Mesothelial cell of epicardium (in vitro differentiated cells): ENCODE measurements at places on chromosomes 7 and 10. TPM values are rescaled to one million over a fixed set of nuclear protein-coding genes. Genes with fewer than 3 reads are reported as not detected.

DNA sequence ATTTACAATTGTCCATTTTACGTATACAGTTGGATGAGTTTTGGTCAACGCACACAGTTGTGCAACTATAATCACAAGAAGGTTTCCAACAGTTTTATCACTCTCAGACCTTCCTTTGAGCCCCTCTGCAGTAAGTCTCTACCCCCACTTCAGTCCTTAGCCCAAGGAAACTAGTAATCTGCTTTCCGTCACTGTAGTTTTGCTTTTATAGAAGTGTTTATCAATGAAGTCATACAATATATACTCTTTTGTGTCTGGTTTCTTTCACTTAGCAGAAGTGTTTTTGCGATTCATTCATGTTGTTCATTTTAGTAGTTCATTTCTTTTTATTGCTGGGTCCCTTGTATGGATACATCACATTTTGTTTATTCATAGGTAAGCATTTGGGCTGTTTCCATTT is 92.9 kb upstream of the PIP4K2A start:
- DNase-seq, result no peak

- DNase-seq, result no peak
These were observed 14.9 kb upstream of the GIMAP8 start for GRCh38 chr7:150435390-150436073.

- DNase-seq, result no peak
These were observed 199.8 kb downstream of the JCAD start for GRCh38 chr10:29859521-29860130.

- DNase-seq, result no peak
These were observed 22.8 kb upstream of the CRHR2 start for GRCh38 chr7:30705008-30705407.

DNA sequence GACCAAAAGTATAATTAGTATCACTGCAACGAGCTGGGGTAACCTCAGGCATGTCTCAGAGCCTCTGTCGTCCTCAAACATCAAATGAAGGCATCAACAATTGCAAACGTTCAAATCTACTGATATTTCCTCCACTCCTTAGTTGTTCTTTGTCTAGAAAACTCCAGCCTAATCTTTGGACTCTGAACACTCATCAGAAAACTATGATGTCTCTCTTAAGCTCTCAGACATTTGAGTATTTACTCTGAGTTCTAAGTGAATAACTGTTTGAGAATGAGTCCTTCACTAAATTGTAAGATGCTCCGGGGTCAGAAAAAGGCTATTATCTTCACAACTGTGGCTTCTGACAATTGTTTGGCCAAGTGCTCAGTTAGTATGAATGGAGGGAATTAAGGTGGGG is 536.4 kb downstream of the NRG3 start:
- no peak for DNase-seq

DNA sequence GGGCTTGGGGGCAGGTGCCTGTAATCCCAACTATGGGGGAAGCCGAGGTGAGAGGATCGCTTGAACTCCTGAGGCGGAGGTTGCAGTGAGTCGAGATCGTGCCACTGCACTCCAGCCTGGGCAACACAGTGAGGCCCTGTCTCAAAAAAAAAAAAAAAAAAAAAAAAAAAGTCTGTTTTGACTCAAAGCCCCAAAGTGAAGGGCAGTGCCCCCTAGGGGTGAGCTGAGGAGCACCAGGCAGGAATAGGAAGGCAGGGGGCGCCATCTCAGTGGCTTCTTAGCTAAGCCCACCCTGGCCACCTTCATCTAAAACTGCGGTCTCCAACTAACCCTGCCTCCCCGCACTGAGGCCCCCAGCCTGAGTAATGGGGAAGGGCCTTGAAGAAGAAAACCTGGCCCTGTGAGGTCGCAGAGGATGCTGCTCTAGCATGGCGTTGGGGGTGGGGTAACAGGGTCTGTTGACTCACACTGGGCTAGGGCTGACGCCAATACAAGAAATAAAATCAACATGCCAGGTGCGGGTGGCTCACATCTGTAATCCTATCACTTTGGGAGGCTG is 9.8 kb downstream of the PODXL start:
- DNase-seq, result no peak

DNA sequence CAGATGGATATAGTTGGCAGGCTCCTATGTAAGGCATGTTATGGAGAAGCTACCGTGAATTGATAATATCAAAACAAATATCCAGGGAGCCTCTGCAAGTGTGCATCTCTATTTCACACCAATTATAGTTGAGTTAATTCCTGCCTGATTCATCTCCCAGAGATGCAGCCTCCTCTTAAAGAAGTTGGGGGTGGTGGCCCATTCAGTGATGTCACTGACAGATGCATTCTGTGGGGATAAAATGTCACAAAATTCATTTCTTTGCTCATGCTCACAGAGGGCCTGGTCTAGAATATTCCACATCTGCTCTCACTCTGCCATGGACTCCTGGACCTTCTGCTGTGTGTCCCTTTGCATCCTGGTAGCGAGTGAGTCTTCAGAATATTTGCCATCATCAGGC is 189.1 kb upstream of the PRSS1 start:
- DNase-seq, result no peak

DNA sequence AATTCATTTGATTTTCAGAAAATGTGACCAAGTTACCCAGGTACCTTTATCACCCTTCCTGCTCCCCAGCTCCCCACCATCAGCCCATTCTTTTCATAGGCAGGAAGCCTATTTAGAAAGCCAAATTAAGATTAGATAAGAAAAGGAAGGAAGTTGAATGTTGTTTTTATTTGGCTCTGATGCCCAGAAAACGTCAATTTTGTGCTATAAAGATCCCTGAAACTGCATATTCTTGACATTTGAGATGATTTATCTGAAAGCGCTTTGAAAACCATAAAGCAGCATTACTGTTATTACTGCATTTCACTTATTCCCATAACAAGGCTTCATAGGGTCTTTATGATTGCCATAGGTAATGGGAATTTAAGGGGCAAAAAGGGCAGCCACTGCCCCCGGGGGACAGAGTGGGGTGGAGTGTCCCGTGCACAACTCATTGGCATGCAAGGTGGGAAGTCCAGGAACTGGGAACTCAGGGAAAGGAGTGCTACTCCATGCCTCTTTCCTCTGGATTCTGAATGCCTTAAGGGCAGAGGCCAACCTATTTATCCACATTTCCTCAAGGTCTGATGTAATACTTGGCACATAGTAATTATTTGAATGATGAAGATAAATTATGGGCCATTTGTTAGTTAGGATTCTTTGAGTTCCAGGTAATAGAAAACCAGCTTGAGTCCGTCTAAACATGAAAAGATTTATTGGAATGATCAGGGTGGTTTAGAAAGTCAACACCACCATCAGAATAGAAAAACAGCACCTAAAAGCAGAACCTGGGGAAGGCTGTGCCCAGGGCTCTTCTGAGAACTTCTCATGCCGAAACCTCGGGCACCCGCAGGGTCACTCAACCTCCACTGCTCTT is 100.6 kb upstream of the ELMO1 start:
- no peak for DNase-seq

GRCh38 chr10:89085153-89085552 is 94.6 kb downstream of the FAS start:
- DNase-seq, result no peak

- DNase-seq, result no peak
These were observed 179.7 kb upstream of the GRB10 start for GRCh38 chr7:50962281-50962883.

GRCh38 chr10:22017283-22018020 is 13.9 kb upstream of the DNAJC1 start:
- no peak for DNase-seq

DNA sequence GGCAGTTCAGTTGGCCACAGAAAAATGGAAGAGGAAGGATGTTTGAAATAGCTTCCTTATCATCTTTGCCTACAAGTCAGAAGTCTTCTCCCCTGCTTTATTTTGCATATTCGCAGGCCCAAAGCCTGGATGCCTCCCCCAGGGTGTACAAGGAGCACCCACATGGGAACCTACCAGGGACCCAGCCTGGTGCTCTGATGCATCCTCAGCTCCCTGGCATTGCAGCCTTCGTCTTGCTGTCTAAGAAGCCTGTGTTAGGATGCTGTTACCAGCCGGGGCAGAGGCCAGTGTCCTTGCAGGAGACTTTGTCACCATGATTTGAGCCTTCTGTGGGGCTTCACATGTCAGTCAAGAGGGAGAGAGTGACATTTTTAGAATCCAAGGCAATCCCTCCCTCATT is 27.0 kb upstream of the GPR26 start:
- DNase-seq, result no peak

DNA sequence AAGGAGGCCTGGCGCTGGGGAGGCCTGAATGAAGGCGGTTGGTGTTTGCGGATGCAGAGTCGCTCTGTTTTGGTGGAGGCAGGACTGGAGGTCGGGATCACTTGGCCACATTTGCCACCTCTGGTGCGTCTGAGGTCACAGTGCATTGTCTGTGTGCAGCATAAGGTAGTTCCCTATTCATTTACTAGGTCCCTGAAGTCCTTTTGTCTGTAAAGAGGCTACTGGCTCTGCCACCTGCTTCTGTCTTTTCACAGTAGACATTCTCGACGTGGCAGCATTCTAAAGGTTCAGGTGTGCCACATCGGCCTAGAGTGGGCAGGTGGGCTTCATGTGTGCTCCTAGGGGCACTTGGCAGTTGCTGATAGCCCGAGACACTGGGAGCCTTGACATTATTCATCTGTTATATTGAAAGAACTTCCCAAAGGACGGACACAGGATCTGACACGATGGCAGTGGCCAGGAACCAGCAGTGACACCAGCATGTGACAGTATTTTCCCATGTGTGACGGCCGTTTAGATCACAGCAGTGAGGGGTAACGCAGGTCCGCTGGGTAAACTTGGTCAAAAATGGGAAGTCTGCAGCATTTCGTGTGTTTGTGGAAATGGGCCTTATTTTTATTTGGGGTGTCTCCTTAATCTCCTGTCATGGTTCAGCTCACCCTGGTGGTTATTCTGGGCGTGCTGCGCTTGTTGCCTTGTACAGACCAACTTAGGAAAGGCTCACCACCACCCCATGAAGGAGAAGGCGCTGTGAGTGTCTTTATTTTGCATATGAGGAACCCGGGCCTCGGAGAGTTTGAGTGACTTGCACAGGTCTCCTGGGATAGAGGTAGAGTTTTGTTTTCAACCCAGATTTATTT is 5.9 kb downstream of the MGMT start:
- DNase-seq, result no peak

DNA sequence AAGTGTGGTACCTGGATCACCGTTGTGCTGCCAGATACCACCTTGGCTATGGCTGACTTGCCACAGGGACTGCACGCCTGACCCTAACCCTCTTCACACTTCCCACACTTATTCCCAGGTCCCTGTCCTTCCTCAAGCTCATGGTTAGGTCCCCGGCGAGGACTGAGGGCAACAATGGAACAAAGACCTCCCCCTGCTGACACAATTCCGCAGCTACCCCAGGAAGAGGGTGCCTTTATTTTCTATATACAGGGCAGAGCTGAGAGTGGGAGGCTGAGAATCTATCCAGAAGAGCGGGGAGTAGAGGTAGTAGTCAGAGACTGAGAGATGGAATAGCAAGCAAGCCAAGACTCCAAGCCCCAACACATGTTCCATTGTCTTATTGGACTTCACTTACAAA is 118.1 kb upstream of the SEM1 start:
- no peak for DNase-seq

GRCh38 chr7:157691586-157692459 is 355.0 kb downstream of the DNAJB6 start:
- DNase-seq, result no peak

DNA sequence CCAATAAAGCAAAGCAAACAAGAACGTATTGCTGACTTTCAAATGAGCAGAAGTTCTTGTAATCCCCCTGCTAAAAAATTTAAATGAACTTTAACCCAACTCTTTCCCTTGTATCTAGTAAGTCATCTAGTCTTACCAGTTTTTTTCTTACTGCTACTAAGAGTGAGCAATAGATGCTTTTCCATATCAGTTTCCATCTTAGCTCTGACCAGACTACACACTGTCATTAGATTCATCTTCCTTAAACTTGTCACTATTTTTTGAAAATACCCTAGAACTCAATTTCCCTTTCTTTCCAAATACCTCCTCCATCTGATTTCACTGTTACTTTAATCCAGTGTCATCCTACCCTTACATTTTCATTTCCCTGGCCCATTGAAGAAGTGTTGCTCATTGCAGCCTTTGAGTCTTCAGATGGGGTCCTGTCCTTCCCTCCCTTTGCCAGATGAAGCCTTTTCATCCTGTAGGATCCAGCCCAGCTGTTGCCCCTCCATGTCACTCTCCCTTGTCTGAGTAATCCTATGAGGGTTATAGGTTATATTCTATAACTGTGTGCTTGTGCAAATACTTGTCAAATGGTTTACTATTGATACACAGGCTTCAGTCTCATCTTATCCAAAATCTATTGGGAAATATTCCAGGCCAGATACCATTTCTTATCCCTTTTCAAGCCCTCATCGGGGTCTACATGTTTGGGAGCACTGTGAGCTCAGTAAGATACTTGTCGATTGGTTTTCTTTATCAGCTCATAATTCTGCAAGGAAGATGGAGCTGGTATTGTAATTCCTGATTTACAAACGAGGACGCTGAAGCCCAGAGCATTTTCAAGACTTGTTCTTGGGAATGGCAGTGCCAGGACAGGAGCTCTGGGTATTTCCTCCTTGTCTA is 51.5 kb upstream of the ITGB1 start:
- DNase-seq, result no peak

- no peak for DNase-seq
These were observed 834.4 kb upstream of the MBL2 start for GRCh38 chr10:53606981-53607380.

DNA sequence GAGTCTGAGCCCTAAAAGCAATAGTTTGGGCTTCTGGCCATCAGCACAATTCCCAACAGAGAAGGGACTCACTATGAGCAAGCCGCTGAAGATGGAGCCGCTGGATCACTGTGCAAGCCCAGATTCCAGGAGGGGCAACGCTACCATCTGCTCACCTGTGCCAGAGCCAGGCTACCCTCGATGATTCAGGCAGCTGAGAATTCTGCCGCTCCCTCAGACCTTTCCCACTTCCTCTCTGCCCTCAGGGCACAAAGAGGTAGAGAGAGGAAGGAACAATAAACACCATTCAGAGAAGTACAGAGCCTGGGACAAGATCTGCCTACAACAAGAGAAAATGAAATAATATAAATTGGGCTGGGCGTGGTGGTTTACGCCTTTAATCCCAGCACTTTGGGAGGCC is 98.1 kb downstream of the MYOF start:
- no peak for DNase-seq

GRCh38 chr10:114767101-114767985 is 54.2 kb upstream of the FHIP2A start:
- no peak for DNase-seq

- no peak for DNase-seq
These were observed 19.5 kb downstream of the BAG3 start for GRCh38 chr10:119670717-119671116.

GRCh38 chr10:108014902-108015177 is 850.3 kb upstream of the SORCS1 start:
- DNase-seq, result no peak

- no peak for DNase-seq
These were observed 110.7 kb upstream of the FZD8 start for GRCh38 chr10:35752469-35753461.

Gene LLCFC1
- total RNA-seq, result not detected in 3 replicates

Gene PAX4
- total RNA-seq, result not detected in 3 replicates

Gene LIPK
- total RNA-seq, result not detected in 3 replicates

Gene TEX36
- total RNA-seq, result not detected in 3 replicates

Gene AS3MT
- total RNA-seq, result 8.7 to 12.8 TPM (median 8.7 TPM) in 3 replicates

Gene GLI3
- 122 to 126 TPM (median 122 TPM) in 3 replicates for total RNA-seq

Gene TRIM50
- total RNA-seq, result not detected in 3 replicates

Gene TAS2R5
- 4.5 to 5.9 TPM (median 5.1 TPM) in 3 replicates for total RNA-seq

Gene GIMAP6
- total RNA-seq, result not detected in 3 replicates
